CD8-positive, alpha-beta memory T cell (primary cell): ENCODE measurements at places on chromosomes 11 and 22.
A peak's percentile ranks its signal among the peaks of the same experiment; 100 is the strongest.

- DNase-seq: no peak
These were observed 53.3 kb upstream of the PTPN5 start for GRCh38 chr11:18844753-18845367.

DNA sequence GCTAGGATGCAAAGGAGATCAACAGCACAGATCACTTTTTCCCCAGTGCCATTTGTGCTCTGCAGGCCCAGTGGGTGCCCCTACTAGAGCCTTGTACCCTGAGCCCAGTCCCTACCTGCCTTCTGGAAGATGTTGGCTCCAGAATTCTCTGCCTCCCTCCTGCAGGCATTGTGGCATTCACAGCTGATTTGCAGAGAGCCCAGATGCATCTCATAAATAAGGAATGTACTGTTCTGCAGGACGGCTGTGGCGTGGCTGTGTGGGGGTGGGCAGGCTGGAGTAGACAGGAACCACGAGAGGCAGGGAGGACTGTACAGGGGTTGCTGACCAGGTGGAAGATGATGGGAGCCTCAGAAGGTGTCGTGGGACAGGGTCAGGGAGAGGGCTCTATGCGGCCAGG, 11.2 kb upstream of the MIAT start:
- no peak for DNase-seq

- no peak for DNase-seq
These were observed 30.0 kb upstream of the MMP7 start for GRCh38 chr11:102560555-102561011.

DNA sequence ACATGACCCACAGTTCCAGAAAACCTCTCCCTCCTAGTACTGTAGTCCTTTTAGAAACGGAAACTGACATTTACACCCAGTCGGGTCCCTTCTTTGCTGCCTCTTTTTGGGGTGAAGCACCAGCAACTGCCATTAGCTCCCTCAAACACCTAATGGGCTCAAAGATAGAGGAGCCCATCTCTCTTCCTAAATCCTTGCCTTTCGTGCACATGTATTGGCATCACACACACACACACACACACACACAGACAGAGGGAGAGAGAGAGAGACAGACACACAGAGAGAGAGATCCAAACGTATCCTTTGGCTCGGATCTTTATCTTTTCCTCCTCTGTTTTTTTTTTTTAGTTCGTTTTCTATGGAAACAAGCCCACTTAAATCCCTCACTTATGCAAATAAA, 716 bp downstream of the GRM5 start:
- no peak for DNase-seq

GRCh38 chr11:78350646-78351165, 66.9 kb downstream of the GAB2 start:
- DNase-seq: no peak

GRCh38 chr22:29879753-29880152, 3.2 kb upstream of the MTMR3 start:
- DNase-seq: no peak

DNA sequence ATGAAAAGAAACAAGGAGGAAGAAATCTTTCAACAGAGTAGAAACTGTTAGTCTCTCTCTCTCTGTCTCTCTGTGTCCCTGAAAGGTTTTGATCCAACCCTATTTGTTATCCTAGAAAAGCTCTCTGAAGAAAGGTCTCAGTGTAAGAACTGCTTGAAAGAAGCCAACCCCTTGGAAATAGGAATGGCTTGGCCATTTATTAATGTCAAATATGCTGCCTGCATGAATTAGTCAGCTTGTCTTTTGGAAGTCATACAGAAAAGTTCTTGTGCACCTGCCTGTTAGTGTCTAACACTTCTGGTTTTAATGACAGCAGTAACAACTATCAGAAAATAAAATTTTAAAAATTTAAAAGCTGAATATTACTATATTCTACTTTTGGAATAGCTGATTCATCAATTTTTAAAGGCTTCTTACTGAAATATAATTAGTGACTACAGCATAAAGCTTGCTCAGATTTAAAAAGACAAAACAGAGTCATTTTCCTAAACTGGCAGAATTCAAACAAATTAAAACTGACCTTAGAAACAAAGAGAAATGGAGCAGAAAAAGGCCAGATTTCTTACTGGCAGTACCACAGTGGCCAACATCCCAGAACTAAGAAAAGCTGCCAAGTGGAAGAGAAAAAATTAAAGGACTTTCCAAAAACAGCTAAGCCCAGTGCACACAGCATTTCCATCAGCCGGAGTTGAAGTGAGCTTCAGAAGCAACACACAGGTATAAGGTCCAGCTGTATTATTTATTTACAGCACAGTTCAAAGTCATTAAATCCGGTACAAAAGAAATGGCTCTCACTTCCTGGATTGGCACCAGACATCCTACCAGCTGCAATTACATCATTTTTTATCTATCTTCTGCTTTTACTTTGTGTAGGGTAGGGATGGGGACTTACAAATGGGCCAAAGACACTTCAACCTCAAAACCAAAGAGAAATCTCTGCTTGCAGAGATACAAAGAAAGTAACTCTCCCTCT, 76.3 kb downstream of the PRCP start:
- DNase-seq: no peak

GRCh38 chr22:37472418-37473006, 13.7 kb downstream of the MFNG start:
- DNase-seq: peak; percentile 66

- no peak for DNase-seq
These were observed 93.7 kb downstream of the STIM1 start for GRCh38 chr11:3949125-3949524.

- no peak for DNase-seq
These were observed 87.5 kb downstream of the BLID start for GRCh38 chr11:122028545-122028944.

DNA sequence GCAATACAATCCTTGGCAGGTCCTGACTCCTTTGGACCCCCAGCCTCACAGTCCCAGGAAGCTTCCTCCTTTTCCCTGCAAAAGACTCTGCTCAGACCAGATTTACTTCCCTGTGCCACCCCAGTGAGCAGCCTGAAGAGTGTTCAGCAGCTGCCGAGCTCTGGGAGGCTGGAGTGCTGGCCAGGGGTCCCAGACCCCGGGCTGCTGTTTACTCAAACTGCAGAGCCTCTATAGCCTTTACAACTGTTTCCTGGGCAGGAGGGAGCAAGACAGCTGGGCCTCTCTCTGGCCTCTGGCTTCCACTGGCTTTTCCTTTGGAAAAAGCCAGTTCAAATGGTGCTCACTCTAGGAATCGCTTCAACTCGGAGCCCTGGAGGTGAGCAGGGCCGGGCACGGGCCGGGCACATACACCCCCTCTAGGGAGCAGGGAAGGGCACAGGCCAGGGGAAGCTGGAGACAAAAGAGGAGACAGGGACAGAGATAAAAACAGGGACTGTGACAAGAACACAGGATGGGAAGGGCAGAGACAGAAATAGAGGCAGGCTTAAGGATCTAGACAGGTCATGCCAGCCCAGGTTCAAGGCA, 932 bp downstream of the IRAG1 start:
- DNase-seq: no peak

GRCh38 chr11:134665188-134665535, 253.1 kb upstream of the B3GAT1 start:
- DNase-seq: no peak
